Spinal cord (tissue), 10 donors: ENCODE measurements at places on chromosomes 7 and 10. TPM values are rescaled to one million over a fixed set of nuclear protein-coding genes. Genes with fewer than 3 reads are reported as not detected.

Gene PALS2
- 155 TPM for total RNA-seq

Gene CD36
- 90.4 TPM for total RNA-seq

Gene SLC16A12
- total RNA-seq = 31.2 TPM

Gene NOLC1
- total RNA-seq = 45.3 TPM

Gene C7orf57
- 7.9 TPM for total RNA-seq

Gene EIF3B
- total RNA-seq = 67.9 TPM

Gene OR13A1
- total RNA-seq = 0.20 TPM

Gene OLAH
- total RNA-seq = 0.79 TPM

Gene ITGB8
- total RNA-seq = 57.4 TPM

Gene SPDYE8
- total RNA-seq = not detected

Gene HOXA7
- total RNA-seq = 9.6 TPM

Gene DLX6
- total RNA-seq = not detected

Gene DEPP1
- 25.2 TPM for total RNA-seq

Gene VIPR2
- 6.0 TPM for total RNA-seq

Gene GPR37
- total RNA-seq = 14.1 TPM

Gene GPR22
- 38.2 TPM for total RNA-seq

Gene BET1
- 40.9 TPM for total RNA-seq

Gene FAM25C
- not detected for total RNA-seq

Gene CDH23
- total RNA-seq = 16.4 TPM

Gene RAPGEF5
- total RNA-seq = 76.4 TPM

Gene TMEM130
- total RNA-seq = 36.3 TPM

Gene GTF2IRD1
- 10.0 TPM for total RNA-seq

Gene SP8
- total RNA-seq = 0.33 TPM

Gene CYP2E1
- total RNA-seq = 5.0 TPM

Gene IL6
- total RNA-seq = 0.22 TPM

Gene GLI3
- 11.3 TPM for total RNA-seq

Gene STAG3
- total RNA-seq = 2.3 TPM

Gene FOXI2
- 0.17 TPM for total RNA-seq

Gene ARPC1A
- 99.9 TPM for total RNA-seq

Gene PRR15
- 0.30 TPM for total RNA-seq

Gene SEMA3A
- total RNA-seq = 27.4 TPM

Gene CADPS2
- 40.5 TPM for total RNA-seq

Gene HOXA6
- total RNA-seq = 12.5 TPM

Gene CTTNBP2
- total RNA-seq = 17.6 TPM

Gene MRC1
- total RNA-seq = 13.0 TPM

Gene PLCE1
- total RNA-seq = 24.6 TPM

Gene VOPP1
- 60.2 TPM for total RNA-seq

Gene CLDN4
- total RNA-seq = 2.6 TPM

Gene LMOD2
- not detected for total RNA-seq

Gene NSMCE4A
- 49.0 TPM for total RNA-seq

Gene CC2D2B
- total RNA-seq = 3.0 TPM

Gene FANK1
- total RNA-seq = 3.7 TPM

Gene DDC
- 2.3 TPM for total RNA-seq

Gene WNT16
- 12.0 TPM for total RNA-seq

Gene OR2A25
- not detected for total RNA-seq

Gene GPAM
- 25.7 TPM for total RNA-seq

Gene ITPRIP
- 5.7 TPM for total RNA-seq

Gene BZW2
- total RNA-seq = 39.0 TPM
